ENCODE measurements at places on chromosomes 6 and 20. TPM values are rescaled to one million over a fixed set of nuclear protein-coding genes. Genes with fewer than 3 reads are reported as not detected.

The PHF1 gene
- 63.6 TPM for total RNA-seq

The JPH2 gene
- total RNA-seq: 0.81 TPM

GRCh38 chr6:104572901-104573300, 286.8 kb downstream of the HACE1 start:
- no peak overlapping the region for H3K4me3 ChIP-seq
- peaks cover 18% of the 10 kb centered on the region for H3K4me1 ChIP-seq
- H3K36me3 ChIP-seq: no peaks in the 10 kb centered on the region
- no peak overlapping the region for H3K27ac ChIP-seq

GRCh38 chr6:170243791-170244291, 47.0 kb downstream of the DLL1 start:
- no peak for DNase-seq
- no peaks in the 10 kb centered on the region for H3K36me3 ChIP-seq
- H3K27me3 ChIP-seq: peaks cover 5% of the 10 kb centered on the region
- peaks cover 23% of the 10 kb centered on the region for H3K4me1 ChIP-seq

DNA sequence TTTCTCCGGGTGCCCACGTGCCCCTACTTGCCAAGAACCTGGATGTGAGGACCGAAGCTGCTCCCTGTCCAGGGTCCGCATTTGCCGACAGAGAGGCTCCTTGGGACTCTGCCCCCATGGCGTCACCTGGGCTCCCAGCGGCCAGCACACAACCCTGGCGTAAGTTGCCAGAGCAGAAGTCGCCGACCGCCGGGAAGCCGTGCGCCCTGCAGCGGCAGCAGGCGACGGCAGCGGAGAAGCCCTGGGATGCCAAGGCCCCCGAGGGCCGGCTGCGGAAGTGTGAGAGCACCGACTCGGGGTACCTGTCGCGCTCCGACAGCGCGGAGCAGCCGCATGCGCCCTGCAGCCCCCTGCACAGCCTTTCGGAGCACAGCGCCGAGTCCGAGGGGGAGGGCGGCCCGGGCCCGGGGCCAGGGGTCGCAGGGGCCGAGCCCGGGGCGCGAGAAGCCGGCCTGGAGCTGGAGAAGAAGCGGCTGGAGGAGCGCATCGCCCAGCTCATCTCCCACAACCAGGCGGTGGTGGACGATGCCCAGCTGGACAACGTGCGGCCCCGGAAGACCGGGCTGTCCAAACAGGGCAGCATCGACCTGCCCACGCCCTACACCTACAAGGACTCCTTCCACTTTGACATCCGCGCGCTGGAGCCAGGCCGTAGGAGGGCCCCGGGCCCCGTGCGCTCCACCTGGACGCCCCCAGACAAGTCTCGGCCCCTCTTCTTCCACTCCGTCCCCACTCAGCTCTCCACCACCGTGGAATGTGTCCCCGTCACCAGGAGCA, 28.3 kb downstream of the ZNF831 start:
- no peaks in the 10 kb centered on the region for H3K4me1 ChIP-seq
- H3K4me3 ChIP-seq: no peak overlapping the region
- no peak for DNase-seq
- no peaks in the 10 kb centered on the region for H3K36me3 ChIP-seq
- no peak overlapping the region for H3K27ac ChIP-seq

DNA sequence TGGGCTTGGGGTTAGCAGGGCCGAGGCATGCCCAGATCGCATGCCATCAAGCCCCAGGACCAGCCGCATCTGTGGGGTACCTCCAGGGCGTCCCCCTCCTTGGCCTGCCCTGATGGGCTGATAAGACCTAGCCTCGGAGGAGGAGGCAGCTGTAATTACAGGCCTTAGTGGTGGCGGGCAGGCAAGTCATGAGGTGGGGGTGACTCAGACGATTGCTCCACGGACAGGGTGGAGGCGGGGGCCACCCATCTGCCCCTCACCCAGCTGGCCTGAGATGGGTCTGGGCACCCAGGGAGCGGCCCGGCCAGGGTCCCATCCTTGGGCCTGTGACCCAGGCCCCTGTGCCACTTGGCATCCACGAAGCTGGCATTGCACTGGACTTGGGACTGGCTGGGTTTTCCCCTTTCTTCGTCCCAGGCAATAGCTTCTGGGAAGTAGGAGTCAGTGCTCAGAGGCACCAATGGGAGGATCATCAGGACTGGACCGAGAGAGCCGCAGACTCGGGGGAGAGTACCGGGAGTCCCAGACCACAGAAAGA, 57.5 kb downstream of the CEBPB start:
- no peak overlapping the region for H3K27ac ChIP-seq
- DNase-seq: no peak
- H3K4me1 ChIP-seq: no peaks in the 10 kb centered on the region
- no peaks in the 10 kb centered on the region for H3K27me3 ChIP-seq

DNA sequence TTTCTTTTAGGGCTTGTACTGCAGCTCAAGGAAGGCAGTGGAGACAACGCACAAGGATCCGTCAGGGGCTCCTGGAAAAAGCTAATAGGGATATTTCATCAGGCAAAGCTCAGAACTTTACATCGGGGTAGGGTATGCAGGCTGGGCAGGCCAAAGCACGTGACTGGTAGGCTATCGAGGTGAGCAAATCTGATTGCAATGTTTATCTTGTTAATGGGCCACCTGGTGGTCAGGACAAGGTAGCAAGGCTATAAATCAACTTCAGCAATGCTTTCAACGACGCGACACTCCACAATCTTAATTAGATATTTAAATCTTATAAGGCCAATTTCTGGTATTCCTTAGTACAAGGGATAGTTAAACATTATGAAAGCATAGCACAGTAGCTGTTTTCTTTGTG, 1302.8 kb upstream of the EYS start:
- peaks cover 56% of the 10 kb centered on the region for H3K27me3 ChIP-seq
- H3K27ac ChIP-seq: no peak overlapping the region
- H3K36me3 ChIP-seq: peaks cover 2% of the 10 kb centered on the region
- DNase-seq: peak; percentile 19

DNA sequence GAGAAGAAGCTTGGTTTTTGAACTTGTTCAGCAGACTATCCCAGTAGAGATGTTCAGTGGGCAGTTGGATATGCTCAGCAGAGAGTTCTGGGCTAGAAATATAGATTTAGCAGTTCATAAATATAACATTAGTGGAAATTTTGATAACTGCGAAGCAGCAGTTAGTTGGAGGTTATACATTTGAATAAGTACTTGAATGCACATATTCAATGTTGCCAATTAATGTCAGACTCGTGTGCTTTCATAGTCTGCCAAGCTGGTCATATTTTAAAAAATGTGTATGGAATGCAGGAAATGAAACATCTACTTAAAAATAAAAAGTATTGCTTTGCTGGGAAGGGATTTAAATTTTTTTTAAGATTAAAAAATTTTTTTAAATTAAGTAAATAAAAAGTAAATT, 92.5 kb upstream of the E2F3 start:
- DNase-seq: no peak
- H3K27me3 ChIP-seq: no peaks in the 10 kb centered on the region
- H3K4me1 ChIP-seq: no peaks in the 10 kb centered on the region
- no peaks in the 10 kb centered on the region for H3K36me3 ChIP-seq

DNA sequence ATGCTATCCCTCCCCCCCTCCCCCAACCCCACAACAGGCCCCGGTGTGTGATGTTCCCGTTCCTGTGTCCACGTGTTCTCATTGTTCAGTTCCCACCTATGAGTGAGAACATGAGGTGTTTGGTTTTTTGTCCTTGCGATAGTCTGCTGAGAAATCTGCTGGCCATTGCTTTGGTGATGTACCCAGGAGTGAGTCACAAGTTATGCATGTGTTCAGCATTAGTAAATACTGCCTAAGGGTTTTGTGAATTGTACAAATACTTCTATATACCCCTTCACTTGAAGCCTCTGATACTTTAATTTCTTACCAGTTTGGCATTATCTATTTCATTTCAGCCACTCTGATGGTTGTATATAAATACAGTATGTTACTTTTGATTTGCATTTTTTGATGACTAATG, 711.3 kb upstream of the GJE1 start:
- H3K27me3 ChIP-seq: no peaks in the 10 kb centered on the region
- H3K27ac ChIP-seq: no peak overlapping the region
- H3K4me1 ChIP-seq: no peaks in the 10 kb centered on the region
- H3K36me3 ChIP-seq: peaks cover 12% of the 10 kb centered on the region
- no peak overlapping the region for H3K4me3 ChIP-seq

- H3K27ac ChIP-seq: no peak overlapping the region
- peaks cover 9% of the 10 kb centered on the region for H3K27me3 ChIP-seq
- H3K36me3 ChIP-seq: no peaks in the 10 kb centered on the region
- H3K4me1 ChIP-seq: peaks cover 18% of the 10 kb centered on the region
- DNase-seq: no peak
Measured at GRCh38 chr20:63366390-63367365, 5.5 kb upstream of the CHRNA4 start.

All from WTC11 (cell line).